ENCODE measurements at places on chromosomes 4 and X.

- DNase-seq: no peak
These were observed 6.9 kb downstream of the PLAC8 start for GRCh38 chr4:83107631-83108030.

GRCh38 chr4:140904904-140905303 is 148.7 kb upstream of the TBC1D9 start:
- DNase-seq: no peak

GRCh38 chrX:34848281-34848680 is 94.3 kb upstream of the FAM47B start:
- no peak for DNase-seq

DNA sequence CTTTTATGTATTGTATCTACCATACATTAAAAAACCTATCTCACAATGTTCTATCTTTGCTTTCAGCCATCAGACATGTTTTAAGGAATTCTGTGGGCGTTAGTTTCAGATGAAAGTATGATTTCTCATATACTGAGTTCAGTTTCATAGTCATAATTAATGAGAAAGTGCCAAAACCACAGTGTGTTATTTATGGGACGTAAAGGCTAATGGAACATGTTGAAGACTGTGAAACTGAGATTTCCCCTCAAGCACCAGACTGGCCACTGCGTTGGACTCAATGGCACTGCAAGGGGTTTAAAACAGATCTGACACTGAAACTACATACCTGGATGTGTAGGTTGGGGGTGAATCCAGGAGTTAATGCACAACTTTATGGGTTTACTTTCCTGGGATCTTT is 32.0 kb downstream of the F8 start:
- no peak for DNase-seq

- DNase-seq: no peak
These were observed 148.9 kb downstream of the SOX3 start for GRCh38 chrX:140355922-140356321.

GRCh38 chrX:151019856-151020255 is 36.7 kb downstream of the HMGB3 start:
- no peak for DNase-seq
